Stimulated activated CD4-positive, alpha-beta T cell treated with anti-CD3 and anti-CD28 coated beads, Interleukin-2, amount 100 ng/mL, for 4 hours (primary cell): ENCODE measurements at places on chromosomes 2 and 18.

- no peak for DNase-seq
These were observed at the start of gene CYP27C1 for GRCh38 chr2:127220102-127220767. CYP27C1 (minus strand) TSS chr2:127220299; CDS start chr2:127220270, 29 bp downstream.

DNA sequence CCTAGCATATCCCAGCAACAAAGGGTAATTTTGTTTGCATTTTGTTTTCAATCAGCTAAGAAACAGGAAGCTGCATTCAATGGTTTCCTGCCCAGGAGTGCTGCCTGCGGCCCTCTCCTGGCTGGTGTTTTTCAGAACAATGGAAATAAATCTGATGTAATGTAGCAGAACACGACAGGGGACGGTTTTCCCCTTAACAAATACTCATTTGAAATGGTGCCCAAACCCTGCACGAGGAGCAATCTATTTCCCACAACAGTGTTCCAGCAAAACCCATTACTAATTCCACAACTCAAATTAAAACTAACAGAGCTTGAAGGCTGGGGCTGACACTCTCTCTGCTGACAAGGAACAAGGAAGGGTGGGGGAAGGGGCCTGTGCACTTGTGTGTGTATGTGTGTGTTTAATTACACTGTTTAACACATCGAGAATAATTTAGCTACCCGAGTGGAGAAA lies 8.7 kb downstream of the CAPN13 start:
- no peak for DNase-seq

DNA sequence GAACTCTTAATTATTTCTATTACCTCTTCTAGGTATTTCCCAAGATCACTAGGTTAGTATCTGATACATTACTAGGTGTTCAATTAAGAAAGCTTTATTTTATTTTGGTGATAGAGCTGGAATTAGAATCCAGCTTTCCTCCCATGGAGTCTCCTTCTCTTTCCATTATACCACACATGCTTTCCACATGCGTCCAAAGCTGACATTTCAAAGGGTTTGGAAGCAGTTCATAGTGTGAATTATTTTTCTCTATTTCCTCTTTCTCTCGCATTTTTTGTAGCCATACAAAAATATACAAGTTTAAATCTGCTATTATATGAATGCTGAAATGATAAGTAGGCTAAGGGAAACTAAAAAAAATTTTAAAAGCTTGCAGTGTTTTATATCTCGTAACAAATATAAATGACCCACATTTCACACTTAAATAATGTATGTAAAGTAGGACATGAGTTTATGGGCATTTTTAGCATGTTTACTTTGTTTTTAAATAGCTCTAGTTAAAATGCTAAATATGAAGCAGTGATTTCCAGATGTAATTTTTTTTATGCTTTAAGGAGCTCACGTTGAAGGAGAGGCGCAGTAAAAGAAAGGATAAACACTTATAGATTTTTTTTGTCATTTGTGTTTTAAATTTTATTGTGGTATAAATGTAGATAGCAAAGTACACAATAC lies 20.1 kb downstream of the ZC3H6 start:
- no peak for DNase-seq

DNA sequence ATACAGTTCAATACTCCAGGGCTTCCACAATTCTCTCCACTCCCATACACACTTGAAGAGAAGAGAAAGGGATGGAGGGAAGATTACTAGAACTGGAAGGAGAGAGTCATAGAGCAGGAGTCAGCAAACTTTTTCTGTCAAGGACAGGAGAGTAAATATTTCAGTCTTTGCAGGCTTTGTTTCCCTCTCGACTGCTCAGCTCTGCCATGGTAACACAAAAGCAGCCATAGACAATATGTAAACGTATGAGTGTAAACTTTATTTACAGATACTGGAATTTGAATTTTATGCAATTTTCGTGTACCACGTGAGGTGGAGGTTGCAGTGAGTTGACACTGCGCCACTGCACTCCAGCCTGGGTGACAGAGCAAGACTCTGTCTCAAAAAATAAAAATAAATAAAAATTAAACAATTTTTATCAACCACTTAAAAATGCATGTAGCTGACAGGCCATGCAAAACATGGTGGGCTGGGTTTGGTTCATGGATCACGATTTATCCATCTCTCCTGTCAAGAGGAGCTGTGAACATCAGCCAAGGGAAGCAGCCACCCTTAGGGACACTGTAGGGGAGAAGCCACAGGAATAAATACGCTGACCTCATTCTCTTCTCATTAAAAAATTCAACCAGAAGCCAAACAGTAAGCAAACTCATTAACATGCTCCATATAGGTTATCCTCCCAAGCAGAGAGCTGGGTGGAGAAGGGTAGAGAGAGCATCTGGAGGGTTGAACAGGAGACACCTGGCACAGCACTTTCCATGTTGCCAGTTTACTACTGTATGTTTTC lies 266.4 kb upstream of the FN1 start:
- no peak for DNase-seq

- no peak for DNase-seq
These were observed 9.9 kb upstream of the GYPC start for GRCh38 chr2:126646026-126646425.
